ENCODE measurements at places on chromosomes 1 and 21.

- no peak overlapping the region for H3K27ac ChIP-seq
- no peak for DNase-seq
- peaks cover 38% of the 10 kb centered on the region for H3K4me1 ChIP-seq
- H3K27me3 ChIP-seq = no peaks in the 10 kb centered on the region
- no peak overlapping the region for H3K4me3 ChIP-seq
These were observed 35.4 kb upstream of the PKN2 start for GRCh38 chr1:88648706-88649105.

DNA sequence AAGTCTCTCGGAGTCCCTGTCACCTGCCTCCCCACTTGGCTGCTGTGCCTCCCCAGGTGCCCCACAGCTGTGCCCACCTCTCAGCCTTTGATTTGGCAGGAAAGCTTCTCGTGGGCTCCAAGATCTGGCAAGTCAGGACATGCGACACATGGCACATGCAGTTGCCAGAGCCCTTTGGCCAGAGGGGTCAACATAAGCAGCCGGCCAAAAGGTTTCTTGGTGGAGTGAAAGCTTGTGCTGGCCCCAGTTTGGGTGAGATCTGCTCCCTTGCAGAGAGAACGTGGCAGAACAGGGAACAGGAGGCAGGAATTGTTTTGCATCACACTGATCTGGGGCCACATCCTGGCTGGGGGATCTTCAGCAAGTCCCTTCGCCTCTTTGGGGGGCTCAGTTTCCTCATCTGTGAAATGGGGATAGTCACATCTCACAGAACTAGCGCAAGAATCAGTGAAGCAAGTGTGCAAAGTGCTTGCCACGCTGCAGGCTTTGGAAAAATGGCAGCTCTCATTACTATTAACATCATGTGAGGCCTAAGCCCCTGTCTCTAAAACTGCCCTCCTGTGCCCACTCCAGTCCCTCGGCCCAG lies 232.6 kb downstream of the TRABD2B start:
- peaks cover 5% of the 10 kb centered on the region for H3K4me1 ChIP-seq
- H3K27ac ChIP-seq = no peak overlapping the region
- H3K27me3 ChIP-seq = no peaks in the 10 kb centered on the region

GRCh38 chr1:47683401-47683800 lies 245.6 kb downstream of the FOXD2 start:
- no peak for DNase-seq
- H3K36me3 ChIP-seq = no peaks in the 10 kb centered on the region
- peaks cover 46% of the 10 kb centered on the region for H3K4me1 ChIP-seq
- H3K27me3 ChIP-seq = peaks cover 88% of the 10 kb centered on the region
- H3K27ac ChIP-seq = no peak overlapping the region

GRCh38 chr1:2199042-2199810 lies 4.7 kb upstream of the FAAP20 start:
- DNase-seq = peak; percentile 47
- no peaks in the 10 kb centered on the region for H3K27me3 ChIP-seq
- H3K36me3 ChIP-seq = no peaks in the 10 kb centered on the region
- peaks cover 10% of the 10 kb centered on the region for H3K4me1 ChIP-seq
- H3K4me3 ChIP-seq = peak overlapping the region; percentile 82

GRCh38 chr1:224831501-224831900 lies 98.0 kb upstream of the DNAH14 start:
- H3K4me3 ChIP-seq = no peak overlapping the region
- H3K27me3 ChIP-seq = peaks cover 10% of the 10 kb centered on the region
- H3K4me1 ChIP-seq = no peaks in the 10 kb centered on the region
- DNase-seq = no peak
- peaks cover 6% of the 10 kb centered on the region for H3K36me3 ChIP-seq
- H3K27ac ChIP-seq = no peak overlapping the region

GRCh38 chr1:173050865-173051264 lies at the start of gene TNFSF18:
TSS of gene TNFSF18 (minus strand) at chr1:173050941. CDS start at chr1:173050896, 45 bp downstream.
- H3K27me3 ChIP-seq = no peaks in the 10 kb centered on the region
- no peaks in the 10 kb centered on the region for H3K4me1 ChIP-seq
- no peak within 1 kb of the TSS for H3K27ac ChIP-seq
- no peak within 1 kb of the TSS for H3K4me3 ChIP-seq
- no peaks in the 10 kb centered on the region for H3K36me3 ChIP-seq
- no peak for DNase-seq

DNA sequence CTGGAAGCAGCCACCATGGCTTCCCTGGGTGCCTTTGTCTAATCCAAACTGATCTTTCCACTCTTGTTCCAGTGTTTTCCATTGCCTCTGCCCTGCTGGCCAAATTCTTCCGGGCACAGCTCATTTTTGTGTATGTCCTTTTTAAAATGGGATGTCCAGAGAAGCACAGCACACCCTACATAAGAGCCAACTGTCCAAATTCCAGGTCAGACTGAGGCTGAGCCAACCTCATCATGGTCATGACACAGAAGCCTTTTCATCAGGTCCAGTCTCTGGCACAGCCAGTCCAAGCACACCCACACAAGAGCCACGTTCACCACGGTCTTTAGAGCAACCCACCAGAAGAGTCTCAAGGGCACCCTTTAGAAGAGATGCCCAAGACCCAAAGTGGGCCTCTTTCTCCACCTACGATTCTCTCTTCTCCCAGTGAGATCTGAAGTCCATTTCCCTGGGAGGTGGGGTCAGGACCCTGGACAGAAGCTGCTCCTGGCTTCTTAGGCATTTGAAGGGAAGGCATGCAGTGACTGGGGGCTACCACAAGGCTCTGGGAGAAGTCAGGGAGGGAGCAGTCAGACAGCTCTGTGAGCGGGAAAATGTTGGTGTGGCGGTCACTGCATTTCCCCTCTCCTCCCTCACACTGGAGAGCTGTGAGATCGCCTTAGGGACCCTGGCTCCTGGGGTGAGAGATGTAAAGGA lies 53.2 kb downstream of the SYT2 start:
- peak; percentile 29 for DNase-seq
- H3K27ac ChIP-seq = no peak overlapping the region
- peaks cover 76% of the 10 kb centered on the region for H3K27me3 ChIP-seq
- H3K36me3 ChIP-seq = no peaks in the 10 kb centered on the region
- H3K4me3 ChIP-seq = no peak overlapping the region

DNA sequence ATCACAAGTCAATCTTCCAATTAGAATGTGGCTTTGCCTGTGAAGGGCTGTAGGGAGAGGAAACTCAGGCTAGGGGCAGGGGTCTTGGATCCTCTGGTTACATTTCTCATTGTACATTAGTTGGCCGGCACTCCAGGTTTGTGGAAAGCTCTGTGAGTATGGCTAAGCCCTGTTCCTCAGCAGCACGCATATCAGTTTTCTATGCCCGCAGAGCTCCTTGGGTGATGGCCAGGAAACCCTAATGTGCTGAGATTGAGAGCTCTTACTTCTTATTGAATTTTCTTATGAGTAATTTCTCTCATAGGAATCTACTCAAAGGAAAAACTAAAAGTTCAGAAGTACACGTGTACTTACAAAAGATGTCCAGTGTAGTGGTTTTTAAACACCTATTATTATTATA lies 30.7 kb upstream of the STMN1 start:
- H3K27ac ChIP-seq = peak overlapping the region; percentile 27
- no peaks in the 10 kb centered on the region for H3K36me3 ChIP-seq
- DNase-seq = no peak

- H3K27me3 ChIP-seq = peaks cover 12% of the 10 kb centered on the region
- no peak overlapping the region for H3K27ac ChIP-seq
- no peak overlapping the region for H3K4me3 ChIP-seq
- H3K36me3 ChIP-seq = no peaks in the 10 kb centered on the region
These were observed 82.1 kb upstream of the ARHGEF16 start for GRCh38 chr1:3372317-3372716.

- peak overlapping the region; percentile 58 for H3K27ac ChIP-seq
- H3K4me1 ChIP-seq = peaks cover 85% of the 10 kb centered on the region
- H3K4me3 ChIP-seq = peak overlapping the region; percentile 39
- no peak for DNase-seq
- no peaks in the 10 kb centered on the region for H3K27me3 ChIP-seq
These were observed 33.3 kb upstream of the CSF1 start for GRCh38 chr1:109877317-109877771.

DNA sequence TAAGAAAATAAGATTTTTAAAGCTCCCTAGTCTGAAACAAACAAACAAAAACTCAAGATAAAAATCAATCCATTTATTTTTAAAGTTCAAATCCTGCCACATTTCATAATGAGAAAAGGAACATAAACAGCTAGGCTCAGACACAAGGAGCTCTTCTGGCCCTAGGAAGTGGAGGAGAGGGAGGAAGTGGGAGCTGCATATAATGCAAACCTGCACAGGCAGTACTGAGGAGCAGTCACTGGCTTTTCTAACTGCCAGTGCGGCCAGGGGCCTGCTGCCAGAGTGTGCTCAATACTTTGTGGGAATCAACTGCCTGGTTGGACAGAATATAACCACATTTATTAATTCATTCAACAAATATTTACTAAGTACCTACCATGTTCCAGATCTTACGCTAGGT lies 139.8 kb upstream of the SPATA6 start:
- no peaks in the 10 kb centered on the region for H3K36me3 ChIP-seq
- H3K4me3 ChIP-seq = no peak overlapping the region
- no peak for DNase-seq
- no peak overlapping the region for H3K27ac ChIP-seq

- peaks cover 41% of the 10 kb centered on the region for H3K4me1 ChIP-seq
- peak within 1 kb of the TSS; percentile 87 for H3K4me3 ChIP-seq
- H3K36me3 ChIP-seq = peaks cover 6% of the 10 kb centered on the region
- H3K27me3 ChIP-seq = peaks cover 20% of the 10 kb centered on the region
- H3K27ac ChIP-seq = peak within 1 kb of the TSS; percentile 83
These were observed at the start of gene PCAT6 for GRCh38 chr1:202810615-202811295. TSS of gene PCAT6 (plus strand) at chr1:202810954.

DNA sequence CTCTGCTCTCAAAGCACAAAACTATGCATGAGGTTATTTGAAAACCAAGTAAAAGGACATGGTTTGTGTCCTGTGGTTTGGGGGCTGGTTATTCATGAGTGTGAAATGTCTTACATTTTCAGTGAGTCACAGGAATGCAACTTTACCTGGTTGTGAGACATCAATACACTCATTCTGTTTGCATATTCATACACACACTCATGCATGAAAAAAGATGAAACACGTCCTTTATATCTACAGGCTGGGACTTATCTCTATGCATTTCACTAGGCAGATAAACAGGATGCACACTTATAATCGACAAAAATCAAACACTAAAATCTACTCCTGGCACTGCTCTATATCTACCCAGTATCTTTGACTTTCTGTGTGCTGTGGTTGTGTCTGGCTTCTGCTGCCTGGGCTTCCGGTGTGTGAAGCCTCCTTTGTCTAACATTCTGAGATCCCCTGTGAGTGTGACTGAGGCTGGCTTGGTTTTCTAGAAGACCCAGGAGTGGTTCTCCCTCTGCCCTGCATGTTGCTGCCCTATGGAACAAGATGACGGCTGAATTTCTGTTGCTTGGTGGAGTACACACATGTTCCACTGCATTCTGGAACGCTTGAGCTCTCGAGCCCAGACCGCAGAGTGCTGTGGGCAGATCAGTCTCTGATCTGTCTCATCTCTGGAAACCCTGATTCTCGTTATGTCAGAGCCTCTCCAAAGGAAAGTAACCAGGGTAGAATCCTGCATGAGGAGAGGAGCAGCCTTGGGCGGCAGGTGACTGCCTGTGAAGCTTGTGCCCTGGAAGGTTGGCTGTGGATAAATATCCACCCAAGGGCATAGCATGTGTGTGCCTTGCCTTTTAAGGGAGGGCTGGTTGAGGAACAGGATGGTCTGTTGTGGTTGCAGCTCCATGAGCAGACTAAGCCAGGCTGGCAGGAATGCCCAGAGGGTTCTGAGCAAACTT lies 19.7 kb upstream of the FASLG start:
- H3K27me3 ChIP-seq = no peaks in the 10 kb centered on the region
- no peak for DNase-seq
- peaks cover 3% of the 10 kb centered on the region for H3K4me1 ChIP-seq

DNA sequence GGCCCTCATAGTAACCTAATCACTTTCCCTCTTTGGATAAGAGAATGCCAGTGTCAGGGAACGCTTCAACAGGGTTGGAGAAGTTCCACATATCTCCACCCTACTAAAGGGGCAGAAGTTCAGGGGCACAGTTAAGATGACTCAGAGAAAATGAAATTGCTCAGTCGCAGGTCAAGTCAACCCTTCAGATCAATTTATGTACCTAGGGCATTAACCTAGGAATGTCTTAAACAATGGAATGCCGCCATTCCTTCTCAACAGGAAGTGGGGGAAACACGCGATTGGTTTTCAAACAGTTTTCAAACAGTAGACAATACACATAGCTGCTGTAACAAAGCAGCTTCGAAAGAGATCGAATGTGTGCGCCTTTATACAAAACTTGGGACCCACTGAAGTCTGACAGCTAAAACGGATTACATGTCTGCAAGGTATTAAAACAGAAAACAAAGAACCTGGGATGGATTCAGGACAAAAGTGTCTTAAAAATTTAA lies 897 bp downstream of the SLC25A24 start:
- peaks cover 49% of the 10 kb centered on the region for H3K4me1 ChIP-seq
- DNase-seq = no peak
- H3K27me3 ChIP-seq = no peaks in the 10 kb centered on the region
- peak overlapping the region; percentile 93 for H3K4me3 ChIP-seq
- H3K27ac ChIP-seq = peak overlapping the region; percentile 93

DNA sequence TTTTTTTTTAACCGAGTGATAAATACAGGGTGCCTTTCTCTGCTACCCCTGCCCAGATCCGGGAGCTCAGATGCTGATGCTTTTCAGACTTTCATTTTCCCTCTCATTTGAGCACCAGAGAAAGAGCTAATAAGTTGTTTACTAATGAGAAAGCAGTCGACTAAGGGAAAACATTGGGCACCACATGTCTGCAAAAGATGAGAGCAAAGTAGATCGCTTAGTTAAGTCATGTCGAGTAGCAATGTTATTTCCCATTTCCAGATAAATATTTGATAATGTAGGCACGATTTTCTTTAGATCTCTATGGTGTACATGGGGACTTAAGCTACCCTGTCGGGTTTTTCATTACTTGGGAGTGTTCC lies 1.2 kb downstream of the PKN2 start:
- H3K4me3 ChIP-seq = peak overlapping the region; percentile 97
- DNase-seq = no peak
- H3K27me3 ChIP-seq = no peaks in the 10 kb centered on the region
- H3K36me3 ChIP-seq = no peaks in the 10 kb centered on the region
- peak overlapping the region; percentile 97 for H3K27ac ChIP-seq

DNA sequence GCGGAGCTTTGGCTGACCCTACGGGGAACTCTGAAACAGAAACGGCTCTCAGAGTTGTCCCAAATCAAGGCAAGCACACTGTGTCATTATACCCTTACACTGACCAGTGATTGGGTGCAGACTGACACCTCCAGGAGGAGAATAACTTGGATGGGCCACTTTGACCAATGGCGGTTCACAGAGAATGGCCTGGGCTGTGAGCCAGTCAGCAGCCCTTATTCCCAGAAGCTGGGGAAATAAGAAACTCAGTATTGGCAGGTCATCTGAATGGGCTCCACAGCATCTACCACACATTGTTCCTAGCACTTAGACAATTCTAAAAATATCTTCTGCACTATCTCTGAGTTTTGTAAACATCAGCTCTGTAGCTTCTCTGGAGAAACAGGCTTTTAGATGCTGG lies 265.2 kb downstream of the ADGRL2 start:
- DNase-seq = no peak
- no peak overlapping the region for H3K27ac ChIP-seq
- H3K4me1 ChIP-seq = no peaks in the 10 kb centered on the region

DNA sequence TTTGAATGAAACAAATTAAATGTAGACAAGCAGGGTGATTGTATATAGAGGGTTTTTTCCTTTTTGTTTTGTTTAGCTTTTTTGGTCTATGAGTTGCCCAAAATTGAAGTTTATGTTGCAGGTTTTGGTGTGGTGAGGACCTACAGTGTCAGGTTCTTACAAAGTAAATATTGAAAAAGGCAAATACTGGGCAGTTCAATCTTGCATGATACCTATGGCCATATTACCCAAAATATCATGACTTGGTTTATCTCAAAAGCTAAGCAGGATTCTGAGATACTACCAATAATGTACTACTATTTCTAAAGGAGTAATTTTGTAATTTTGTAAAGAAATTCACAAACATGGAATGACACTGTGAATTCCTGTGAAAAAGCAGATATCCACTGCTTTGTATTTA lies 1.8 kb downstream of the DNAJB4 start:
- peaks cover 43% of the 10 kb centered on the region for H3K4me1 ChIP-seq
- DNase-seq = no peak
- no peaks in the 10 kb centered on the region for H3K36me3 ChIP-seq
- H3K4me3 ChIP-seq = peak overlapping the region; percentile 21
- H3K27ac ChIP-seq = no peak overlapping the region
